Glutamatergic neuron (in vitro differentiated cells): ENCODE measurements at places on chromosomes 12 and 14.

DNA sequence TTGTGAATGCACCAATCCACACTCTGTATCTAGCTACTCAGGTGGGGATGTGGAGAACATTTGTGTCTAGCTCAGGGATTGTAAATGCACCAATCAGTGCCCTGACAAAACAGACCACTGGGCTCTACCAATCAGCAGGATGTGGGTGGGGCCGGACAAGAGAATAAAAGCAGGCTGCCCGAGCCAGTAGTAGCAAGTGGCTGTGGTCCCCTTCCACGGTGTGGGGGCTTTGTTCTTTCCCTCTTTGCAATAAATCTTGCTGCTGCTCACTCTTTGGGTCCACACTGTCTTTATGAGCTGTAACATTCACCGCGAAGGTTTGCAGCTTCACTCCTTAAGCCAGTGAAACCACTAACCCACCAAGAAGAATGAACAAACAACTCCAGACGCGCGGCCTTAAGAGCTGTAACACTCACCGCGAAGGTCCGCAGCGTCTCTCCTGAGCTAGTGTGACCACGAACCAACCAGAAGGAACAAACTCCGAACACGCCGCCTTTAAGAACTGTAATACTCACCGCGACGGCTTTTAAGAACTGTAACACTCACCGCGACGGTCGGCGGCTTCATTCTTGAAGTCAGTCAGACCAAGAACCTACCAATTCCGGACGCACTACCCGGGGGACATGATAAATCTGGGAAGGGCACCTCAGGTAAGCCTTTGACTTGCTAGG, 4.6 kb upstream of the LDHB start:
- DNase-seq, result no peak

DNA sequence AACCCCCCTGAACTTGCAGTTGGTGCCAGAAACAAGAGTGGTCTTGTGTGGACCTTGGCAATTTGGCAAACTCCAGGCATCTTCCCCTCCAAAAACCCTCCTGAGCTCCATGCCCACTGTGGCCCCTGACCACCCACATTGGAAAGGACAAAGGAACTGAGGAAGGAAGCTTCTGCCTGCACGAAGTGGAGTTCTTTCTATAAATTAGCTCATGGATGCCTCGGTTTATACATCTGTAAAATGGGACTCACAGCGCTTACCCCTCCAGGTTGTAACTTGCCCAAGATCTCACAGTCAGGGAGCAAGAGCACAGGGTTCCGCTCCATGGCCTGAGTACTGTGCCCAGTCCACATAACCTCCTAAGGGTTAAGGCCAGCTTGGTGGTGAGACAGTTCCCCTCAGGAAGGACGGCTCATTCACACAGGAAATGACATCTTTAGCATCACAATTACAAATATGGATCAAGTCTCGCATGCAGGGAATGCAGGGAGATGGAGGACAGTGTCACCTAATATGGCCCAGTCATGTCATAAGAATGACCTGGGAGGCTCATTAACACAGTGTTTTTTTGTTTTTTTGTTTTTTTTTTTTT, 66.6 kb downstream of the CLMN start:
- no peak for DNase-seq

DNA sequence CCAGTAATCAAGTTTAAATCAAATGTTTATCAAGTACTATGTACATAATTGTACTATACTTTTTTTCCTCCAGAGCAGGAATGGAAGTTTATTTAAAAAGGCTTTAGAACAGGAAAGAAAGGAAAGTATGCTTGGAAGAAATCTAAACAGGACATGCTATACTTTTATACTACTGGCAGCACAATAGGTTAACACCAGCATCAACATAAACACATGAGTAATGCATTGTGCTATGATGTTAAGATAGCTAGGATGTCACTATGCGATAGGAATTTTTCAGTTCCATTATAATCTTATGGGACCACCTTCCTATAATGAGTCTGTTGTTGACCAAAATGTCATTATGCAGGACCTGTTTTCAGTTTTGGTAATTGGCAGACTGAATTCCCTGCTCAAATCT, 41.5 kb upstream of the ANKS1B start:
- no peak for DNase-seq

GRCh38 chr12:123532808-123533649, 490 bp downstream of the RILPL1 start:
- DNase-seq, result peak; percentile 63

DNA sequence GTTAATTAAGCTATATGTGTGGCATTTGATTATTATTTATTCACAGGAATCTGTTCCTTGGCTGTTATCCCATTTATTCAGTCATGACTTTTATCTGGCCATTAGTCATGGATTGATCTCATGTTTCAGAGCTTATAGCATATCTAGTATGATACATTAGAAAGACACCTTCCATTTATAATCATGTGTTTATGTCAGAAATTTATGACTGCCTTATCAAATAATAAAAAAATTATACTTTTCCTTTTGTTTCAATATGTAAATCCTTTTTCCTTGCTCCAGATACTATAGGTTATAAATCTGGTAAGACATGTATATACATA, 248.0 kb upstream of the PDE3A start:
- DNase-seq, result no peak

DNA sequence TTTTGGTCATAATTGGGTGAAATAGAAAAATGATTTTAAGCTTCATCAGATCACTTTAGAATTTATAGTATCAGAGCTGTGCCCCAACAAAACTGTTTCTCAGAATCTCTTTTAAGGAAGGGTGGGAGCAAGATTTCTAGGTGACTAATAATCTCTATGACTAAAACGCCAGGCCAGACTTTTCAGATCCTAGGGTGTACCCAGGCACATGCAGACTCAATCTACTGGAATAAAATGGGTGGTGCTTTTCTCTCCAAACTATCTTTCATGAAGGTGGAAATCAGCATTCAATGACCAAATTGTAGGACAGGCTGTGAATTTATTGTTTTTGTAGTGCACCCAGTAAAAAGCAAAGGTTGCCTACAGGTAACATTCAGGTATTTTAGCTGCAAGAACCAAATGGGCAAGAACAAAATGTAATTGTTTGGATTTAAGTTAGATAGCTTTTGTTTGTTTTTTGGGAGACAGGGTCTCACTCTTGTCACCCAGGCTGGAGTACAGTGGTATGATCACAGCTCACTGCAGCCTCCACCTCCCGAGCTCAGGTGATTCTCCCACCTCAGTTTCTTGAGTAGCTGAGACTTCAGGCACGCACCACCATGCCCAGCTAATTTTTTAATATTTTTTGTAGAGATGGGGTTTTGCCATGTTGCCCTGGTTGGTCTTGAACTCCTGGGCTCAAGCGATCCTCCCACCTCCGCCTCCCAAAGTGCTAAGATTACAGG, 49.5 kb downstream of the PPP2R5C start:
- no peak for DNase-seq
